Spinal cord (tissue), 10 donors: ENCODE measurements at places on chromosomes 7 and 10.

DNA sequence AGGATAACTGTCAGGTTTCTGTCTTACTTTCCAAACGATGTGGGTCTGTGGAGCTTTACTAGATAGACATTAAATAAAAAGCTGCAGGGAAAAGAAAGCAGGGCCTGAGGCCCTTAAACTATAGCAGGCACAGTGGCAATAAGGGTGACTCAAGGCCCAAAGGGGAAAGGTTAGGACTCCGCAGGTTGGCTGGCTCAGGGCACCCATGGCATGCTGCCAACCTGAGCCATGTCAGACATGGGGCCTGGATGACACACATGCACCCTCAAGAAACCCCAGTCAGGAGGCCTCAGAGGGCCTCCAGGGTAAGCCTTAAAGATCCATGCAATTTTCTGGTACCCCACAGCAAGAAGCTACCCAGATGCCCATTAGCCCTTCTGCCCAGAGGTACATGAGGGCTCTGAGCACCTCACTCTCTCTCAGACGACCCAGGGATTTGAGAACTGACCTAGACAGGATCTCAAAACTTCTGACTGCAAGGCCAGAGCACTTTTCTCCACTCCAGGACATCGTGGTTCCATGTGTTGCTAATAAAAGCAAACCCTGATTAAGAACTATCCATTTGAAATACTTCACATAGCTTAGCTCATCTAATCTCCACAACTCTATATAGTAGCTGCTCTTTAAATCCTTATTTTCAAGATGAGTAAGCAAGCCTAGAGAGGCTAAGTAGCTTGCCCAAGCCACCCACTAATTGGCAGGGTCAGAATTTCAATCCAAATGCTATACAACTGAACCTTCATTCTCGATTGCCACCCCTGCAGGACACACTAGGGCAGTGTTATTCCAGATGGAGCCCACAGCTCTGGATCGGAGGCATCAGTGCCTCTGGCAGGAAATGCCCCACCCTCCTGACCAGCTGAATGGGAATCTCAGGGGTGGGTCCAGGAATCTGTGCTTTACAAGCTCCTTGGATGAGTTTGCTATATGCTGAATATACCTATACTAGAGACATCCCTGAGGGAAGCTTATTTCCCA is 132.5 kb upstream of the EFCAB10 start:
- no peak for DNase-seq

- DNase-seq: no peak
These were observed 13.2 kb downstream of the CPSF4 start for GRCh38 chr7:99451936-99452335.

DNA sequence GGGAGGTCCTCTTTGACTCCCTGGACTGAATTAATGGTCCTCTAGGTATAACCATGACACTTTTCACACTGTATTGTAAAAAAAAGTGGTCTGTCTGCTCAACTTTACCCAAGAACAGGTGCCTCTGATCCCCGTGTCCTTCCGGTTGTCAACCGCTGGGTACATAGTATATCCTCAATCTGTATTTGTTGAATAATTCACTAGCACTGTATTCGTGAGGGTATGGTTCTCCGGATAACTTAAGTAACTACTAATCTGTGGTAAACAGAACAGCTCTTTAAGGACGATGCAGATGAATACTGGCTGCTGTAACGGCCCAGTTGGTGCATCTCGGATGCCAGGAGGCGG is 472 bp upstream of the ADAM22 start:
- DNase-seq: no peak

GRCh38 chr7:51123322-51124019 is 193.1 kb downstream of the COBL start:
- DNase-seq: no peak

- DNase-seq: peak; percentile 89
These were observed 6.3 kb upstream of the ZNF736 start for GRCh38 chr7:64307254-64308015.

DNA sequence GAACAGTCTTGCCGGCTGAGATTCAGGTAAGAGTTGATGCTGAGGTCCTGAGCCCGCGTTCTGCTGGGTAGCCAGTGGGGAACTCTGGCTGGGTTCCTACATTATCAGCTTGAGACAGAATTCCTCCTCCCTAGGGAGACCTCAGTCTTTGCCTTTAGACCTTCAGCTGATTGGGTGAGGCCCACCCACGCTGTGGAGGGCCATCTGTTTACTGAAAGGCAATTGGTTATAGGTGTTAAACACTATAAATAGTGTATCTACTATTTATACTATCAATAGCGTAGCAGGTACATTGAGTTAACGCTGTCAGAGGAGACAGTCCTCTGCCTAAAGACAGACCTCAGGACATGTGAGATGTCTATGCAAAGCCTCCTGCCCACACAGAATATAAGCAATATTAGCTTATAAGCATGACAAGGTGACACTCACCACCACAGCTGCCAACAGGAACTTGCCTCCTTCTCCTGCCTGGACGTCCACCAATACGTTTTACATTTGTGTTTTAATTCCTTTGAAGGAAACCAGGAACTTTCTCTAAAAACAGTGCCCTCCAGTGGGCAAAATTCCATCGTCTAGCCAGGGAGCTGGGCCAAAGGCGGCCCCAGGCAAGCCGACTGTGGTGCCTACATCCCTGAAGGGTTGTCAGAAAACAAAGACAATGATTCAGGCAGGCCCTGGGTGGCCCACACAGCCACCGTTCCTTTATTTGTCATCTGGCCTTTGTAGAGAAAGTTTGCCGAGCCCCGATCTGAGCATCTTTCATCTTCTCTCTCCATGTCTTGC is 58.8 kb downstream of the INSIG1 start:
- DNase-seq: no peak

DNA sequence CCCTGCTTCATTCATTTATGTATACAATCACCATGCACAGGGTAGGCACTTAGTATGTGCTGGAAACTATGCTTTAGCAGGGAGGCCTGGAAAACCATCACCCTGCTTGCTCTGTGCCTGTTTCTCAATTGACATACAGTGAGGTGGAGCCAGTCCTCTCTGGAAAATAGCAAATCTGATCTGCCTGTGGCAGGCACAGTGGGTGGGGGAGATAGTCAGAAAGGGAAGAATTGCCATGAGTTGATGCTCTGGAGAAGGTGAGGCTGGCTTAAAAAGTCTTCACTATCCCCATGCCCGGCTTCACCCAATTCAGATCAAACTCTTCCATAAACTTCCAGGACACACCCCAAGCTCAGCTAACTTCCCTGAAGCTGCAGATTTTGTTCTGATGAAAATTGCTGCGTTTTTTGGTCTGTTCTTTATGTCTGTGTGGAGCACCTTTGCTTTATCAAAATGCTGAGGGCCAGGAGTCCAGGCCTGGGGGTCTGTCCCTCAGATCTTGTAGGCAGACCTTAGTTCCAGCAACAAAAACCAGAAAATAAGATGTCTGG is 84.8 kb downstream of the ANK3 start:
- no peak for DNase-seq

DNA sequence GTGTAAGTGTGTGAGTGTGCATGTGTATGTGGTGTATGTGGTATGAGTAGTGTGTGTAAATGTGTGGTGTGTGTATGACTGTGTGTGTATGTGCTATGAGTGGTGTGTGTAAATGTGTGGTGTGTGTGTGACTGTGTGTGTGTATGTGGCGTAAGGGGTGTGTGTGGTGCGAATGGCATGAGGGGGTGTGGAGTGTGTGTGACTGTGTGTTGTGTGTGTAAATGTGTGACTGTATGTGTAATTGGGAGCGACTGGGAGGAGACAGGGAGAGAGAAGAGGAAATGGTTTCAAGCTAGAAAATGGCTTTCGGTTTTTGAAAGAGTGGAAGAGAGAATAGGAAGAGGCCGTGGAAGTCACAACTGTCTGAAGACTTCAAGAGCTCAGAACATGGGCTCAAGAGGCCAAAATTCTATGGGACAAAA is 23.6 kb upstream of the GATAD1 start:
- no peak for DNase-seq

- no peak for DNase-seq
These were observed 158.8 kb downstream of the DNAJB6 start for GRCh38 chr7:157495594-157495993.

GRCh38 chr10:3048119-3049019 is 19.0 kb upstream of the PFKP start:
- no peak for DNase-seq

DNA sequence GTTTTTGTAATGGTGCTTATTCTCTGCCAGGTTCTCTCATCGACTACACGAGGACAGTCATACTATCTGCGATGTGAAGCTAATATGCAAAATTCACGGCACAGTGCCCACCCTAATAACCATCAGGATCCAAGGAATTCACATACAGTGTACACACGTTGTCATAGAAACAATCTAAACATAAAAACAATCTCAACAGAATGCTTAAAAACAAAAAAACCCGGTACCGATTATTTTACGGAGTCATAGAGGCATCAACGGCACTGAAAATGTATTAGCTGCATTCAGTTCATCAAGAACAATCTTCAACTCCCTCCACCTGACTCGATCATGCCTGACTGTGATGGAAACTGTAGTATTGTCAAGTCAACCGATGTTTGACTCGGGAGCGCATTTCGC is 628 bp downstream of the MRPS33 start:
- DNase-seq: peak; percentile 26

- DNase-seq: peak; percentile 74
These were observed at the start of gene DENND2A for GRCh38 chr7:140640727-140641523. Gene DENND2A, minus strand, starts transcription at chr7:140640813. Its CDS starts 38,416 bp downstream, at chr7:140602397.

GRCh38 chr7:28626624-28627262 is 214.4 kb downstream of the CREB5 start:
- DNase-seq: no peak
